ENCODE measurements at places on chromosomes 6 and 20. TPM values are rescaled to one million over a fixed set of nuclear protein-coding genes. Genes with fewer than 3 reads are reported as not detected.

Gene PHACTR3
- not detected for total RNA-seq

Gene MOG
- not detected for total RNA-seq

Gene CDSN
- not detected for total RNA-seq

Gene GPLD1
- total RNA-seq, result 0.23 TPM

Gene KLHDC3
- total RNA-seq, result 115 TPM

Gene CAGE1
- not detected for total RNA-seq

Gene TOMM34
- 43.4 TPM for total RNA-seq

Gene PREX1
- 92.8 TPM for total RNA-seq

Gene IP6K3
- 10.3 TPM for total RNA-seq

Gene SRMS
- total RNA-seq, result not detected
